ENCODE measurements at places on chromosomes 5 and 9. TPM values are rescaled to one million over a fixed set of nuclear protein-coding genes. Genes with fewer than 3 reads are reported as not detected.

DNA sequence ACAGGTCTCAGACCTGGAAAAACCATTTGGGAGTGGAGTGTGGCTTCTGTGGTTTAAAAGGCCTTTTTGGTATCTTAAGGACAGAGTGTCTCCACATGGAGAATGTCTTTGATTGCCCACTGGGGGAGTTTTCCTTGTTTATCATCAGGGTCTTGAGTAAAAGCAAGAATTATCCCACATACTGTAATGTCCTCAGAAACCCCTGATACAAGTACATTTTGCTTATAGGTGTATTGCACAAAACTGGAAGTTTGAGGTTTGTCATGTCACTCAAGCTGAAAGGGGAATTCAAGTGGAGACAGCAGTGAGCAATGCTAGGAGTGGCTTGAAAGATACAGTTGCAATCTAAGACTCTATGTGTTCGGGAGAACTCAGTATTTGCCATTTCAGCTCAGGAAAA, 62.7 kb upstream of the GRAMD2B start:
- no peak for DNase-seq

The F2RL1 gene
- 8.3 TPM for total RNA-seq

The GPR21 gene
- total RNA-seq = not detected

GRCh38 chr5:123217173-123217572, 128.1 kb downstream of the PRDM6 start:
- no peak for DNase-seq

The FOXD4L5 gene
- not detected for total RNA-seq

DNA sequence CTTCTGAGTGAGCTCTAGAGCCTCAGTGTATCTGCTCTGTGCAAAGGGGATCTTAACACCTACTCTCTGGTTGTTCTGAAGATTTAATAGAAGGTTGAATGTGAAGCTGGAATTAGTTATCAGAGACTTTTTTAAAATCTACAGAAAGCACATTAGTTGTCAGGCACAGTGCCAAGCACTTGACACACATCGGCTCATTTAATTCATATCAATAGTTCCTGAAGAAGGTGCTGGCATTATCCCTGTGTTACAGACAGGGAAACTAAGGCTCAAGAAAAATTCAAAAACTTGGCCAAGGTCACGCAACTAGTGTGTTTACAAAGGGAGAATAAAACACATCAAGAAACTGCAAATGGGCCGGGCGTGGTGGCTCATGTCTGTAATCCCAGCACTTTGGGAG, 80.2 kb downstream of the FGF18 start:
- no peak for DNase-seq

The ZNF782 gene
- total RNA-seq = 22.4 TPM

The SGCD gene
- total RNA-seq = 40.3 TPM

GRCh38 chr5:159316519-159317383, 13.5 kb downstream of the IL12B start:
- DNase-seq = no peak

The SLC6A7 gene
- total RNA-seq = not detected

GRCh38 chr5:143376911-143377813, 26.3 kb downstream of the NR3C1 start:
- no peak for DNase-seq

The ROPN1L gene
- total RNA-seq = not detected

DNA sequence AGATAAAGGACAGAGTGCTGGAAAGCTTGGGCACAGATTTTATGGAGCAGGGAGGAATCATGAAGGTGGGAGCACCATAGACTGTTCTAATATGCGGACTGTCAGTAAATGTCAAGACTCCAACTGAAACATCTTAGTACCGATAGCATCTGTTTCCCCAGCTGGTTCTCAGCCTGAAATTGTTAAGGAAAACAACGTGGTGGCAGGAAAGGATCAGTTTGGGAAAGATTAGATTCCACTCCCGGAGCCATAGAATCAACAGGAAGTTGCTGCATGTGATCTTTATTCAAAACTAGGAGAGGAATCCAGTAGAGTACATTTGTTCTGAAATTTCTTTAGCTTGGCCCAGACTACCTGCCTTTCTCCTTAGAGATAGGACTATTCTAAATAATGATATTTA, 559.1 kb downstream of the CSNK1G3 start:
- DNase-seq = no peak

- no peak for DNase-seq
These were observed 56.9 kb upstream of the RASA1 start for GRCh38 chr5:87210743-87211142.

DNA sequence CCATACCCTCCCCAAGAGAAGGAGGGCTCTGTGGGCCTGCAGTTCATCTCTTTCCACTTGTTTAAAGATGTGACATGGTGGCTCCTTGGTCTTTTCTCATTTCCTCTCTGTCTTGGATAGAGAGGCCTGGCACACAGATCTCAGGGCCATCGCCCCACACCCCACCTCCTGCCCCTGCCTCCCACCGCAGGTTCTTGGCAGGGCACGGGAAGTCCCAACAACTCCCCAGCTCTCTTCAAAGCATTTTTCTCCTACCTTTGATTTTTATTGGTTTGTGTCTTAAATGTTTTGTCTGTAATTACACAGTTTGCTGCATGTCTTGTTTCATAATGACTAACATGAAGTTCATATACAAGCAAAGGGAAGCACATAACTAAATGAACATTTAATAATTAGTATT, 178.5 kb upstream of the MSX2 start:
- no peak for DNase-seq

DNA sequence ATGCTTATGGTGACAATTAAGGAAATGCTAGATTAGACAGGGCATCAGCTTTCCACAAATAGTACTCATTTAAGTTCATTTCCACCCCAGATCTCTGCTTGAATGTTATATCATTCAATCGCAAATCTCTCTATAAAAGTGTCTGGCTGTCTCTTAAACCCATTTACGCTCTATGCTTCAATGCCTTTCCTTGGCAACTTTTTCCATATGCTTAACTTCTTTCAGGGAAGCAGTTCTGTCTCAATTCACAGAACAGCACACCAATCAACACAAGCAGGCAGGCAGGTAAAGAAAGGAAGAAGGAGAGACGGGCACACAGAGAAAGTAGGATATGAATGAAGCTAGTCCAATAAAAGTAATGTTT, 243.1 kb downstream of the DENND1A start:
- no peak for DNase-seq

GRCh38 chr5:15717001-15717400, 217.0 kb downstream of the FBXL7 start:
- DNase-seq = no peak

- no peak for DNase-seq
These were observed 202.1 kb downstream of the DEPDC1B start for GRCh38 chr5:60497706-60498500.

DNA sequence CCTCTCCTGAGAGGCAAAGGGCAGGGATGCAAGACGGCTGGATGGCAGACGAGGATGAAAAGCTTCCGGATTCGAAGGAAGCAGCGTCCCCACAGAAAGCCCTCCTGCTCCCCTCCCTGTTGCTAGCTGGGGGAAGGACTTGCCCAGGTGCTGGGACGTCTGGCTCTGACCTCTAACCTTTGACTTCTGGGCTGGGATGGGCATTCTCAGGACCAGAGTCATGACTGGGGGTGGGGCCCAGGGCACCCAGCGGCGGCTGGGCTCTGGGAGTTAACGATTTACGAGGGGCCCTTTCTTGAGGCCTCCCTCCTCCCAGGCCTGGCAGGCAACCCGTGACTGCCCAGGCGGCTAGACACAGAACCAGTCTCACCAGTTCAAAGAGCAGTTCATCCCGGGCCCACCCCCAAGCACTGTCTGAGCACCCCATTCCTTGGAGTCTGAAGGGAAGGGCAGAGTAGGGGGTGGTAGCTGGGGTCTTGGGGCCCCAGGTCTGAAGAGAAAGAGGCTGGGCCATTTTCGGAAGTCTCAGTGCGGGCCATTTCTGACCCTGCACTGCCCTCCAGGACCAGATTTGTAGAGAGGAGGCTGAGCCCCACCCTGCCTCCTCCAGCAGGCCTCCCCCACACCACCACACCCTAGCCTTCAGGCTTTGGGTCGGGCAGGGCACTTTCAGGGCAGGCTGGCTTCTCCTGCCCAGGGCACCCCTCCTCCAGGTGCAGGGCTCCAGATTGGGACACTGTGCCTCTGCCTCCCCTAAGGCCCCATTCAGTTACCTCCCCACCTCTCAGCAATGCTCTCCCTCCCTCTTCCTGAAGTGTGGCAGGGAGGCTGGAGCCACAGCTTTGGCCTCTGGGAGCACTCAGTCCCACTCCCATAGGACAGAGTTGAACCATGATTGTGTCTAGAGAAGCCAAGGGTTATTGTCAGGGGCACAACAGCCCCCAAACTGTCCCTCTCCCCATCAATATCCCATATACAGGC, 5.0 kb upstream of the CXXC5 start:
- DNase-seq = no peak

DNA sequence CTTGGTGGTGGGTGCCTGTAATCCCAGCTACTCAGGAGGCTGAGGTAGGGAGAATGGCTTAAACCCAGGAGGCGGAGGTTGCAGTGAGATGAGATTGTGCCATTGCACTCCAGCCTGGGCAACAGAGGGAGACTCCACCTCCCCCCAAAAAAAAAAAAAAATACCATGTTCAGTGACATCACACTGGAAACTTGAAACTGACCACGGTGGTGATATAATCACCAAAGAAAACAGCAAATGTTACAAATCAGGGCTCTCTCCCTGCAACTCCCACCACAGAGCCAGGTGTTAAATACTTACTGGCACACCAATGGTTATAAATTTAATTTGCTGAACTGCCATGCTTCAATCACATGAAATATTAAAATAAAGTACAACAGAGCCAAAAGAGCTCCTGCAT, 81.4 kb downstream of the ZNF608 start:
- no peak for DNase-seq

- no peak for DNase-seq
These were observed 68.8 kb downstream of the ANKRD55 start for GRCh38 chr5:56164376-56164775.

The SELENOP gene
- 392 TPM for total RNA-seq

- no peak for DNase-seq
These were observed 289.4 kb downstream of the EFNA5 start for GRCh38 chr5:107381189-107381856.

GRCh38 chr5:159963935-159964334, 45.0 kb upstream of the TTC1 start:
- no peak for DNase-seq

- DNase-seq = no peak
These were observed 251.4 kb downstream of the GLIS3 start for GRCh38 chr9:4048441-4048840.

The TEX48 gene
- not detected for total RNA-seq

The CCDC171 gene
- 6.4 TPM for total RNA-seq

DNA sequence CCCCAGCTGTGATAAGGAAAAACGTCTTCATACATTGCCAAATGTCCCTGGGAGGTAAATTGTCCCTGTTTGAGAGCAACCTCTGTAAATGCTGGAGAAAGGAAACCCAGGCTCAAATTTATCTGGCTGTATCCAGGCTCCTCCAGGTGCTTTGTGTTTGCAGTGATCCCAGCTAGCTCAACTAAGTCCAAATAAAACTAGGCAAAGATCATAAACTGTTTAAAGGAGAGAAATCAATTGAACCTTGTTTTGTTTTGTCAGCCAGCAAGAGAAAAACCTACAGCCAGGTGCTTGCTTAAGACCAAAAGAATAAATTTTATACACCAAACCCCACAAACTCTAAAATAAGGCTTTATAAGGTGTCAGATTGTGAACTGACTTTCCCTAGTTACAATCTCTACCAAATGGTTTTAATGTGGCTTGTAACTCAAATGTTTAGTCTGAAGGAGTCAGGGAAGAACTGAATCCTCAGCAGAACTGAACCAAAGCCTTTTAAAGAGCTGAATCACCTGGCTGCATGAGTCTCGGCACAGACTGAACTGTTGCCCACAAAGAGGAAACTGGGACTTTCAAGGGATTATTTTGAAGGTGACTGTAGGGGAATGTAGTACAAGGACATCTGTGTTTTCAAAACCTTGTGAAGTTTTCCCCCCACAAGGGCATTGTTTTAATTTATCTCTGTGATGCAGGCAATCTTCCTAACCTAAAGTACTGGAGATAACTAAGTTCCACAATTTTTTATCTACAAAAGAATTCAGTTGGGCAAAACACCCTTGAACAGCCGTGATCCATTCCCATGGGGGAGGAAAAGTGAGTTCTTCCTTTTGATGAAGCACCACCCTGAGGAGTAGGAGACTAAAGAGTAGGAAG, 201.7 kb upstream of the TARS1 start:
- no peak for DNase-seq

GRCh38 chr5:138508958-138509357, 34.1 kb downstream of the ETF1 start:
- no peak for DNase-seq

DNA sequence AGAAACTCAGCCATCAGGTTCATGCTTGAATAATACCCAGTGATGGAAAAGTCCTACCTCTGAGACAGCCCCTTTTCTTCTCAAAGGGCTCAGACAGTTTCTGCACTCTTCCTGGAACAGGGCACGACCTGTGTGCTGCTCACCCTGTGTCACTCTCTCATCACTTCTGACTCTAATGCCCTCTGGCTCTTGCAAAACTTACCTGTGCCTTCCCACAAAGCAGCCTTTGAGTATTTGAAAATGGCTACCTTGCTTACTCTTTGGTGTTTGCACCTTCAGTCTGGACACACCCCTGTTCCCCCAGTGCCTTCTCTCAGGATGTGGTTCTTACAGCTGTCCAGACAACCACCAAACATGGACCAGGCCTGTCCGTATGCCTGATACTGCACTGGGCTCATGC, 171.4 kb downstream of the GRIA1 start:
- DNase-seq = no peak

DNA sequence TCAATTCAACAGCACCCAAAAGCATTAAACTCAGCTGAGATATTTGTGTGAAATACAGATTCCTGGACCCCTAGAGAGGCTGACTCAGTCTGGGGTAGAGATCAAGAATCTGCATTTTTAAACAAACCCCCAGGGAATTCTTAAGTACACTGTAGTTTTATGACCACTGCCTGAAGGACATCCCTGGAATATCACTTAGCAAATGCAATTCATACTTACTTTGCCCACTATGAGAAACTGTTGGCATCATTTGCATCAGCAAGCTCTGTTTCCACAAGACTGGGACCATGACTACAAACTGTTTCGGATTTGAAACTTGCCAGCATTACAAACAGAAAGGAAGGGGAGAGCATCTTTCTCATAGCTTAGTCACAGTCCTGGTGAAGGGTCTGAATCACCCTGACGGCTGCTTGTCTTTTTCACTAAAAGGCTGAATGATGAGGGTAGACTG, 63.7 kb downstream of the MLLT3 start:
- no peak for DNase-seq

DNA sequence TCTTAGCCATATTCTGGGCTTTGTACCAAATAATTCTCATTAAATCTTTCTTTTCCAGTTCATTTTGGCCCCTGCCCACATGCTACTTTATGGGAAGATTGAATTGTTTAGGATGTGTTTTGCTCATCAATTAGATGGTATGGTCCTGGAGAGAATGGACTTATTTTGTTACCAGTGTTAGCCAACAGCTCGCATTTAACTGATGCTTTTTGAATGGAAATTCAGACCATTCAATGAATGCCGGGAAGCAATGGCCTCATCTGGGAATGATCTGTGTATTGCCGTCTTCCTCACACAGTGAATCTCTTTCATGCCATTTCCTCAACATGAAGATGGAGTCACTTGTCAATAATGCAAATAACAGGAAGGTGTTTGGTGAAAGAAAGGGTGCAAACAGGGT, 370.6 kb upstream of the PIK3R1 start:
- no peak for DNase-seq

The NR2F1-AS1 gene
- 0.54 TPM for total RNA-seq

The PTGES gene
- total RNA-seq = 1.7 TPM

The PCDHGC4 gene
- 7.9 TPM for total RNA-seq
